ENCODE measurements at places on chromosomes 16 and 17. TPM values are rescaled to one million over a fixed set of nuclear protein-coding genes. Genes with fewer than 3 reads are reported as not detected.

Gene CXCL16
- 20.2 TPM for total RNA-seq

Gene CBLN1
- not detected for total RNA-seq

Gene PRPSAP2
- 38.1 TPM for total RNA-seq

Gene TNP2
- total RNA-seq, result not detected

Gene HID1
- 1.2 TPM for total RNA-seq
